AG09309 (cell line): ENCODE measurements at places on chromosomes 5 and 9.

DNA sequence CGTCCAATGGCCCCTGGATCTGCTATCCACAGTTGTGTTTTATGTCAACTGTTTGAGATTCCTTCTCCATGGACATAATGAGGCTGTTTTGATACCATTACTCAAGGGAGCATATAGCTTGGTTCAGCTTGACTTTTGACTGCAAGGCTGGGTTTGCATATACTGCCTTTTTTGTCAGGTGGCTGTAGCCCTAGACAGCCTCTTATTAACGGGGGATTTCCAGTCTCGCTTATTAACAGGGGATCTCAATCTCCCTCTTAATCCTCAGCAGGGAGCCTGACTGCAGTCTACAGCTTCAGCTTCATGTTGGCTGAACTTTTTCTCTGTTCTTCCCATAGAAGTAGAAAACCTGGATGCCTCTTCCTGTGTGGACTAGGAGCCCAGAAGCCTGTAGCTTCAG, 73.7 kb upstream of the TNC start:
- no peak for DNase-seq

GRCh38 chr9:69582544-69583297, 89.5 kb downstream of the APBA1 start:
- DNase-seq: no peak

- no peak for DNase-seq
Observed at GRCh38 chr9:4366591-4367330, 66.9 kb upstream of the GLIS3 start.

DNA sequence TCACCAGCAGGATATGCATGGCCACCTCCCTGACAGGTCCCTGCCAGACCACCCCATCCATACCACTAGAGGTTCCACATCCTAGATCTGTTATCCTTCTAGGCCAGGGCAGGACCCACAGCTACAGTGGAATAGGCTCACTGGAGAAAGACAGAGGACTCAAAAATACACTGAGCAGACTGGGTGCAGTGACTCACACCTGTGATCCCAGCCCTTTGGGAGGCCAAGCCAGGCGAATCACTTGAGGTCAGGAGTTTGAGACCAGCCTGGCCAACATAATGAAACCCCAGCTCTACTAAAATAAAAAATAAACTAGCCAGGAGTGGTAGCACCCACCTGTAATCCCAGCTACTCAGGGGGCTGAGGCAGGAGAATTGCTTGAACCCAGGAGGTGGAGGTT, 56.5 kb upstream of the TESK1 start:
- DNase-seq: no peak

DNA sequence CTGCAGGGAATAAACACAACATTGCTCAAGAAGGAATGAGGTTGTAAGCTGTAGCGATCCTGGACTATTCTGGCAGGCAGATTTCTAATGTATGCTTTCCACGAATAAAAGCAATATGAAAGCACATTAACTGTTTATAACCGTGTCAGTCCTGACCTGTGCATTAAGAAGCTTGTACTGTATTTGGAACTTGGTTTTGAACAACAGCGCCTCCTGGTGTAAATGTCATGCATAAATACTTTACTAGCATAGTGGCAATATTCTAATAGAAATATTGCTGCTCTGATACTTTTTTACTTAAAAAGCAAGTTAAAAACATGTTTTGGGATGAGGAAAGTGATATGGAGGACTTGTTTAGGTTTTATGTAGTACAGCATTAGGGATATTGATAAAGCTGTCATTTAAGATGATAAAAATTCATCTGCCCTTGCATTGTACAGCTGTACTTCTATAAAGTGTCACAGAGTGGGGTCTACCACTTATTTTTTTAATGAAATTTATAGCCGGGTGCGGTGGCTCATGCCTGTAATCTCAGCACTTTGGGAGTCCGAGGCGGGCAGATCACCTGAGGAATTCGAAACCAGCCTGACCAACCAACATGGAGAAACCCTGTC, 70.7 kb upstream of the GNE start:
- DNase-seq: peak; percentile 46

DNA sequence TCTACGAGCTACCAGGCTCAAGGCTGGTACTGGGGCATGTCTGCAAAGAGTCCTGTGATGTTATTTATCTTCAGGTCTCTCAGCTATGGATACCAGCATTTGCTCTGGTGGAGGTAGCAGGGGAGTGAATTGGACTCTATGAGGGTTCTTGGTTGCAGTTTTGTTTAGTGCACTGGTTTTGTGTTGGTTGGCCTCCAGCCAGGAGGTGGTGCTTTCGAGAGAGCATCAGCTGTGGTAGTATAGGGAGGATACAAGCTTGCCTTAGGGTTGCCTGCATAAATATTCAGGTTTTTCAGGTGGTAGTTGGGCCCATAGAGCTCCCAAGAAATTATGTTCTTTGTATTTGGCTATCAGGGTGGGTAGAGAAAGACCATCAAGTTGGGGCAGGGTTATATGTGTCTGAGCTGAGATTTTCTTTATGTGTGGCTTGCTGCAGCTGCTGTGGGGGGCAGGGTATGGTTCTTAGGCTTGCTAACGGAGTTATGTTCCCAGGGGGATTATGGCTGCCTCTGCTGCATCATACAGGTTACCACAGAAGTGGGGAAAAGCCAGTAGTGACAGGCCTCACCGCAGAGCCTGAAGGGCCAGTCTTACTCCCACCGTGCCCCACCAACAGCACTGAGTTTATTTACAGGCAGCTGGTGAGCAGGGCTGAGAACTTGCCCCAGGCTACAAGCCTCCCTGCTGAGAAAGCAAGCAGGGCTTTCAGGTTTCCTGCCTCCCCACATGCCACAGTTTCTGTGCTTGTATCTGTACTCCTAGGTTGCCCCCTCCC, 9.7 kb upstream of the RIOK2 start:
- DNase-seq: no peak

DNA sequence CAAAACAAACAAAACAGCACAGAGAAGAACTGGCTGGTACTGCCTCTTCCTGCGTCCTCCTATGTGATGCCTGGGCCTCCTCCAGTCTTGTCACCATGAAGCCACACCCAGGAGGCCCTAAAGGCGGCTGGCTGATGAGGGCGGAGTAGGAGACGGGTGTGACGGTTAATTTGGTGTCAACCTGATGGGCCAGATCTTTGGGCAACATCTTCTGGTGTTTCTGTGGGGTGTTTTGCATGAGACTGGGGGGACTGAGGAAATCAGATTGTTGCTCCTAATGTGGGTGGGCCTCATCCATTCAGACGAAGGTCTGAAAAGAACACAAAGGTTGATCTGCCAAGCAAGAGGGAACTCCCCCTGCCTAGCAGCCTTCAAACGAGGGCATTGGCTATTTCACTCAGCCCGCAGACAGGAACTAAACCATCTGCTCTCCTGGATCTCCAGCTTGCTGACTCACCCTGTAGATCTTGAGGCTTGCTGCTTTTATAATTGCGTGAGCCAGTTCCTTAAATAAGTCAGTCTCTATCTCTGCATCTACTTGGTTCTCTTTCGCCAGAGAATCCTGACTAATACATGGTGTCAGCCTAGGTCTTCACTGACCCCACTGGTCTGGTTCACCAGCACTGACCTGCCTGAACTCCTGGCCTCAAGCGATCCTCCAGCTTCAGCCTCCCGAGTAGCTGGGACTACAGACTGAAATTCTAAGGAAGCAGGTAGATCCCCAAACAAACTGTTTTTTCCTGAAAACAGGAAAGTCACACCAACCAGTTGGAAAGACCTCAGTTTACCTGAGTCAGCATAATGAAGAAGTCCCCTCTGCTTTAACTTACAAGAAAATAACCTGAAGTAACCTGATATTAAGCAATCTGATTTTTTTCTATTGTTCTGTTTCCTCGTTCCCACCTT, 12.8 kb upstream of the ZFP62 start:
- DNase-seq: no peak

GRCh38 chr5:132505641-132506040, 15.1 kb upstream of the IRF1 start:
- DNase-seq: no peak

- DNase-seq: peak; percentile 18
Observed at GRCh38 chr9:96418920-96419690, 935 bp upstream of the ZNF367 start.

DNA sequence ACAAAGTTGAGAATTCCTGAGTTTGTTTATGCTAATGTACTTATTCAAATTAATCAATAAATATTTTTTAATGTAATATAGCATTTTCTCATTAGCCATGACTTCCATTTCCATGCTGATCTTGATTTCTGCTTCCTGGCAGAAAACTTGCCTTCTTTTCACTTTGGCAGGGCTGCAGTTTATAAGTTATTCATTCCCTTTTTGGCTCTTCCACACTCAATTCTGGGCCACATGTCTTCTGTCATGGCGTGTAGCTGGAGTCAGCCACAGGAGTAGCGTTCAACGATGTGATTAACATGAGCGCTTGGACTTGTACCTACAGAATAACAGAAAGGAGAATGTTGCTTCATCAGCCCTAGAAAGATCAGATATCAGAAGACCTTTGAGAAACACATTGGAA, 172.9 kb downstream of the CFAP90 start:
- DNase-seq: no peak

- no peak for DNase-seq
Observed at GRCh38 chr5:73218552-73219171, 45.7 kb downstream of the TMEM174 start.

- no peak for DNase-seq
Observed at GRCh38 chr9:38250279-38251035, 142.0 kb upstream of the ALDH1B1 start.

DNA sequence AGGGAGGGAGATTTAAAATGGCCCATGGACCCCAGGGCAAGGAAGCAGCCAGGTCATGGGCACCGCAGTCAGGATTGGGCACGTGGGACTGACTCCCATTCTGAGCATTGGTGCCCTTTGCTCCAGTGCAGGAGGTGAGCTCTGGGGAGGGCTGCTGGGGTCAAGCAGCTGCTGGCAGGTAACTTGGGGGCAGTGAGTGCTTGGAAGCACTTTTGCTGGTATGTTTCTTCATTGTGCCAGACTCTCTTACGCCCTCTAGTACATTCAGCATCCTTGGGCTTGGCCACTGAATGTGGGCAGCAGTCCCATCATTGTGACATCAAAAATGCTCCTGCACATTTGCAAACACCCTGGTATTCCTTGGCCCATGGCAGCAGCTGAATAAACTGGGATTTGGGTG, 32.7 kb downstream of the PRRC2B start:
- DNase-seq: no peak

GRCh38 chr5:89901983-89902382, 507.6 kb downstream of the CETN3 start:
- DNase-seq: no peak

DNA sequence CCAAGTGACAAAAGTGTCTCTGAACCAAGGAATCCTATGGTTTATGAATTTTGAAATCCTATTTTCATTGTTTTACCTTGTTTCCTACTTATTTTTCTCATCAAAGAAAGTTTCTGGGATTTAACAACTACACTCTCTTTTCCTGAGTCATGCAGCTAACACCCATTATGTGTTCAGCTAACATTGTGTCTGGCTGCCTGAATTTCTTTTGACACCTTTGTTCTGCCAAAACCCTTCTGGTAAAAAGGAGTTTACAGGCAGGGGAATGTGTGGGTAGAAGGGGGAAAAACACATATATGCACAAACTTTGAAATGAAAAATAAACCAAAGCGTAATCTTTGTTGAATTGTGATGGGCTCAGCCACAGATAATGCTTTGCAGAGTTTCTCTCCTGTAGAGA, 146.2 kb downstream of the COX7C start:
- DNase-seq: no peak

DNA sequence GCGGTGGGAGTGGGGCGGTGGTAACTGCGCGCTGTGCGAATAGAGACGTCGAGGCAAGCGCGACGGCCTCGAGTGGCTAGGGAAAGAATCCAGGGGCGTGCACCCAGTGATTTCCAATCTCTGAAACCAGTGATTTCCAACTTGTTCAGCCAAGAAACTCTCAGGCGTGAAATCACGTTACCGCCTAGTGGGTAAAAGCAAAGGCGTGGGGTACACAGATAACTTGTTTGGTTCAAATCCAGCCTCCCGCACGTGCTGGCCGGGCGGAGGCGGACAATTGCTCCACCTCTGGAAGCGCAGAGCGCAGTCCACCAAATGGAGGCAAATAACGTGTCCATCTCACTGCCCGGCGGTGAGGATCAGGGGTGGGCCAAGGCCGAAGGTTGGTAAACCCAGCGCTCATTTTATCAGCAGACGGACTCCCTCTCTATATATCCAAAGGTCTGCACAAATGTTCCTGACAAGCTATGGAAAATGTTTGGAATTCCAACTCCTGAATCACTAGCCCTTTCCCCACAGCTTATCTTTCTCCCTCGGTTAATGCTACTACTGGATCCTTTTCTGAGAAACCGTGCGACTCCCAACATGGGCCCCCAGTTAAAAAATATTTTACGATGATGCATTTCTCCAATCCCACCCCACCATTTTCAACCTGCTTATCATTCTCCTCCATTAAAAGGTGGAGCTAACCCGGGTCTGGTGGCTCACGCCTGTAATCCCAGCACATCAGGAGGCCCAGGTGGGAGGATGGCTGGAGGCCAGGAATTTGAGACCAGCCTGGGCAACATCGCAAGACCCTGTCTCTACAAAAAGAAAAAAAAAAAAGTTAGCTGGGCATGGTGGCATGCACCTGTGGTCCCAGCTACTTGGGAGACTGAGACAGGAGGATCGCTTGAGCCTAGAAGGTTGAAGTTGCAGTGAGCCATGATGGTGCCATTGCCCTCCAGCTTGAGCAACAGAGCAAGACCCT, 950 bp upstream of the FNBP1 start:
- DNase-seq: no peak

GRCh38 chr9:89408628-89409101, 89.2 kb downstream of the SEMA4D start:
- no peak for DNase-seq

- no peak for DNase-seq
Observed at GRCh38 chr5:136052692-136053335, 24.0 kb downstream of the TGFBI start.

GRCh38 chr5:165559645-165560044, 2054.2 kb downstream of the MAT2B start:
- DNase-seq: no peak

- no peak for DNase-seq
Observed at GRCh38 chr9:81754245-81754644, 64.9 kb upstream of the TLE1 start.
